ENCODE measurements at places on chromosomes 3 and 15.

DNA sequence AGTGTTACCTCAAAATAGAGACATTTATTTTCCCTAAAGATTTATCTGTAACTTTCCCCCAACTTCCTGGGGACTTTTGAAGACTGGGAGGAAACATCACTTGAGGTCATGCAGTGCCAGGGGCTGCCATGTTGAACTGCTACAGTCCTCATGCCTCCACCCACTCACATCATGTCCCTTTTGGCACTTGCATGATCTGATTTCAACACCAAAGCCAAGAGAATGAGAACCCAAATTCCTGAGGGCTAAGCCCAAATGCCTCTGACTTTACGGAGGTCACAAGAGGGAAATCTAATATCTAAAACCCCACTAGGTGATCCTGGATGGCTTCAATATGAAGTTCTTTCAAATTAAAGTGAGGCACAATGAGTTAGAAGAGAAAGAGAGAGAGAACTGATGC is 213.1 kb downstream of the NTRK3 start:
- no peak for DNase-seq

GRCh38 chr3:194163697-194164096 is 27.7 kb downstream of the HES1 start:
- DNase-seq, result no peak

DNA sequence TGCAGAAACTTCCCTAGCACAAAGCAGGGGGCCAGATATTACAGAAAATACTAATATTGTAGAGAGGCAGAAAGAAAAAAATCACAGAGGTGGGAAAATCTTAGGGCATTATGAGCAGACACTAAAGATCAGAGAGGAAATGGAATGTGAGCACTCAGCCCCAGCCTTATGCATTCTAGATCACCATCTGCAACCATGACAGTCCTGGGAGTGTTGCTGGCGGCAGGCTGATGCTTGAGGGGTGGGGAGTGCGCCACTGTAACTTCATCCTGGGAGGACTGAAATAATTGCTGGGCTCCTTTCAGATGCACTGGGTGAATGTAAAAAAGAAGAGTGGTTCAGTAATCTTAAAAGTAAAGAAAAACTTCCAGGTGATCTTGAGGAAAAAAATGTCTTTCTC is 427.6 kb upstream of the SEMA6D start:
- DNase-seq, result no peak

GRCh38 chr3:28745436-28745835 is 396.8 kb upstream of the AZI2 start:
- no peak for DNase-seq

- no peak for DNase-seq
Measured at GRCh38 chr3:152583963-152584362, 251.0 kb upstream of the P2RY1 start.

All from pancreas (tissue), 10 donors.